NCI-H2107 (cell line): ENCODE measurements at places on chromosomes 11 and 22.

DNA sequence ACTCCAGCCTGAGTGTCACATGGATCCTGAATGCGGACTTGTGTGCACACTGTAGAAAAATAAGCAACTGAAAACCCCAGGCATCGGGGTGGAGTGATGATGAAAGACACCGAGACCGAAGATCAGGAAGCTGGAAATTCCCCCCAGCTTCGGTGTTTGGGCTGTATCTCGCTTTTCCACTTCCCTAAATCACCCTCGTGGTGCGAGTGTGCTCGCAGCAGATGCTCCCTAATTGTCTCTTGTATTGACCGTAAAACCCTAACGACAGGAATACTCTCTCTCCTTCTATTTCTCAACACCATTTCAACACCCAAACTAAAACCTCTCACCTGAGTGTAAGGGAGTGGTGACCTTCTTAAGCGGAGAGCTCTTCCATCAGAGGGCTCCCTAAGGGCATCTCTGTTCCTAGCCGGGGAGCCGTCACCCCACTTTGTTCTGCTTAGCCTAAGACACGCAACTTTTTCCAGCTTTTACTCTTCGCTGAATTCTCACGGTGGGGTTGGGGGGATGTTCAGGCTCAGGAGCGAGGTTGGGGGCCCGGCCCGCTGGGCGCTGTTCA lies 635 bp upstream of the GRK3 start:
- no peak for DNase-seq

DNA sequence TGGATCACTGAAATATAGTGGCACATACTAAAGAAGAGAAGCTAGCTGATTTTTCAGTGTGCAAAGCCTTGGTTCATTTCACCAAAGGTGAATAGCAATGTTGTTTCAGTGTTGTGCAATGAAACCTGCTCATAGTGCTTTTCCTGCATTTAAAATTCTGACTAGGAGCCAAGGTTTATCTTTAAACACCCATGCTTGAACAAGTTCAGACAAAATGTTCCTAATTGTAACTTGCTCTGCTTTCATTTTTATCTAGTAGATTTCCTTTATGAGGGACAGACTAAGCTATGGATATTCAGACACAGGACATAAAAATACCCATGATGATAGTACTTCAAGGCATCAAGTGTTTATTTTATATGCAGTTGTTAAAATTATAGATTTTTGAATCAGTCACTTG lies 47.7 kb downstream of the BBOX1 start:
- no peak for DNase-seq

DNA sequence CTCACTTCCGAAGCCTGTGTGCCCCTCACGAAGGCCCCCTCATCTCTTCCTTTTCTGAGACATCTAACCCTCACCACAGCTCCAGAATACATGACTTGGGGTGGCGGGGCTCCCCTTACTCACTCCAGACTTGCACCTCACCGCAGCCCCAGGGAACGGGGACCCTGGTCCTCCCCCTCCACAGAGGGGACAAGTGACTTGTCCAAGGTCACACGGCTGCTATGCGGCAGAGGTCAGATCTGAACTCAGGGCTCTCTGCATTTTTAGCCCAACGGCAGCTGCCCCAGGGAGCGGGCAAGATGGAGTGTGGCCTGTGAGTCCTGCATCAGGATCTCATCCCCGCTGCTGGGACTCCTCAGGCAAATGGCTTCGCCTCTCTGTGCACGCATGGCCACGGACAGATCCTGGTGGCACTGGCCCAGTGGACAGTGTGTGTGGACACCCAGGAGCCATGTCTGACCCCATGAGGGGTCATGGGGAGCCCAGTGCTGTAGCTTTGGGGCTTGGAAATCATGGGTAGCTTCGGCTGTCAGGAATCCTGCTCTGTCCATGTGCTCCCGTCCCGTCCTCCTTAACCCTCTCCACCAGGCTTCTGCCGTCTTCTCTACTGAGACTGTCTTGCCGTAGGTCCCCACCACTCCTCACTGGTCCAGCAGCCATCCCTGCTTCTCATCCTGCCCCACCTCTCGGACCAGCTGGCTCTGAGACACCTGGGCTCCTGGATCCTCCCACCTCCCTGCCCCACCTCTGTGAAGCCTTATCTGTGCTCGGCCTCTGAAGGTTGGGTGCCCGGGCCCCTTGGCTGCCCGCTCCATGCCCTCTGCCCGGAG lies 48.0 kb upstream of the CARS1 start:
- no peak for DNase-seq

DNA sequence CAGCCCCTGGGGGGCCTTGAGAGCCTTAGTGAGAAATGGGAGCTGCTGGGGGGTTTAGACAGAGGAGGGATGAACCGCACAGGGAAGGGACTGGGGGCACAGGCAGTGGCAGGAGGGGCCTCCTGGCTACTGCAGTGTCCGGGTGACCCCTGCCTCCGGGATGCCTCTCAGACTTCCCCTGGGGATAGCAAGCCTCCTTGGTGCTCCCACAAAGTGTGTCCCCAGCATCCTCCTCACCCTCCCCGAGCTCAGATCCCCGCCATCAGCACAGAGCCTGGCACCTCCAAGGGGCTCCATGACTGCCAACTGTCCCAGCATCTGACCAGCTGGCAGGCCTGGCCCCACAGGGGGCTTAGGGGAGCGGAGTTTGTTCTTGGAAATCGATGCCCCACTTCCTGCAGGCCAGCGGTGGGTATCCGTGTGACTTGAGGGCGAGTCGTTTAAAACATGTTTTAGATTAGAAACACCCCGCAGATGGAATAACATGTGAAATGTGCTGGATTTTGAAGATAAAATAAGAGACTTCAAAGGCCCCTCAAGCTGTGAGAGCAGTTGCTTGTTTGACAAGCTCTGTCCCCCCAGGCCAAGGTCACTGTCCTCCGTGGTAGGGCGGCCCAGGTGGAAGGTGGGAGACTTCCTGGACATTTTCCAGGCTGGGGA lies 13.5 kb upstream of the FLRT1 start:
- DNase-seq, result no peak

DNA sequence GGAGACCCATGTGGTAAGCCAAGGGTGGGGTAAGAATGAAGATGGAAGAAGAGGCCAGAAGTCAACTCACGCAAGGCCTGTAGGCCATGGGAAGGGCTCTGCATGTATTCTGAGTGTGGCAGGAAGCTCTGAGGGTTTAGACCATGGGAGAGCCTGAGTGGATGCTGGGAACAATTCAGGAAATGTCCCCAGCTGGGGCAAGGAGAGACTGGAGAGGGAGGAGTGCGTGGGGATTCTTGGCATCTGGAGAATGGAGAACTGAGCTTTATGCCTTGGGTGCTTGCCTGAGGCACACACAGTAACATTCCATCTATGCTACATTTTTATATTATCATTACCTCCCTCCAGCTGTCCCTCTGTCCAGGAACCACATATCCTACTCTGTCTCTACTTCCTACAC lies 50.4 kb upstream of the CD82 start:
- DNase-seq, result no peak

GRCh38 chr11:35584321-35584720 lies 33.9 kb upstream of the FJX1 start:
- DNase-seq, result no peak

DNA sequence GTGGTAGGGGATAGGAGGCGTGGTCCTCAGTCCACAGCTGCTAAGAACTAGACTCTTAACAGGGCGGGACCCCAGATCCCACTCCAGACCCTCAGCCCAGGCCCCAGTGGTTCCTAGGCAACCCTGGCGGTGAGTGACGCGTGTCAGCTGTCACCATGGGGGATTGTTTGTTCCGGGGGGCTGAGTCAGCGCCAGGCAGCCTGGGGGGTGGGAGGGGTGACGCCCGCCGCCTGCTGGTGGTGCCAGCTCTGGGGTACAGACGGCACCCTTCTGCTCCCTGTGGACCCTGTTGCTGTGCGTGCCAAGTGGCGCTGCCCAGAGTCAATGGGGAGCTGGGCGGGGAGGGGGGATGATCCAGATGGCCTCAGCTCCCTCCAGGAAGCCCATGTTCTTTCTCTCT lies 2.5 kb downstream of the CNIH2 start:
- no peak for DNase-seq

DNA sequence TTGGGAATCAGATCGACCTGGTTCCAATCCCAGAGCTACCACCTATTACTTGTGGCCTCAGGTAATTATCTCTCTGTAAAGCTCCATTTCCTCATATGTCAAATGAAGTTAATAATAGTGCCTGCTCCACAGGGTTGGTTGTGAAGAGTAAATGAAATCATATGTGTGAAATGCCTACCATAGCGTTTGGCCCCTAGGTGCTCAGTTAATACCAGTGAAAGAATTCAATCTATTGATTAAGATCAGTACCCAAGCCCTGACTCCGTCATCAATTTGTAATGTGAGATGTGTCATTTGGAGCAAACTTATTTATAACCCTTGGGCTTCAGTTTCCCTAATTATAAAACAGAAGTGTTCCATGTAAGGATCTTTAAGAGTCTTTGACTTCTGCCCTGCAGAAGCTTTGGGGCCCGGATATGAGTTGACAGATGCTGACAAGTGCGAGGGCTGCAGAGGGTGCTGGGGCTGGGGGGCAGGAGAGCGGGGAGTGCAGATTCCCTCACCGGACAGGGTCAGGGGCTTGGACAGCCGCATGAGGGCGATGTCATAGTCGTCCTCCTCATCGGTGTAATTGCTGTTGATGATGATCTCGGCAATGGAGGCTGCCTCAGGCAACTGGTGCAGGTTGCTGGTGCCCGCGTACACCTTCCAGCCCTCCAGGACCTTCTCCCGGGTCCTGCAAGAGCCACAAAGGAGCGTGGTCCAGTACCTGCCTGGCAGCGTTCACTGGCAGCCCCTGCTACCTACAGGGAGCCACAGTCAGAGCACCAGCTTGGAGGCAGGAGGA lies 20.9 kb downstream of the TMPRSS13 start:
- no peak for DNase-seq

GRCh38 chr22:38132136-38132535 lies 21.7 kb upstream of the BAIAP2L2 start:
- no peak for DNase-seq

DNA sequence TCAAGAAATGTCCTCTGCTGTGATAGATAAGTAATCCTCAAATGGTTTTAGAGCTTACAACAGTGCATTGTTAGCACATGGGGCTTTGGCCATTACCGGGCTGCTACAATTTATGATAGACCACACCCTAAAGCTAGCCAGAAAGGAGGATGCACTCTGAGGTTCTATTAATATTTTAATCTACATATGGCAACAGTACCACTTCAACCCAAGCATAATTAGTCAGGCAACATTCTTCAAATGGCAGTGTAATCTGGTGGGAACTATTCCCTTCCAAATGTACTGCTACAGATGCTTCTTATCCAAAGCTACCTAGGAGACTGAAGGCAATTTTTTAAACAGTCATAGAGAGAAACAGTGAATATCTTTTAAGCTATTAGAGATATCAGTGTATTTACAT lies 697.6 kb downstream of the KCNA4 start:
- no peak for DNase-seq

- no peak for DNase-seq
These were observed 35.4 kb upstream of the AMOTL1 start for GRCh38 chr11:94732617-94733281.

GRCh38 chr11:27381238-27381666 lies 18.2 kb upstream of the CCDC34 start:
- no peak for DNase-seq

DNA sequence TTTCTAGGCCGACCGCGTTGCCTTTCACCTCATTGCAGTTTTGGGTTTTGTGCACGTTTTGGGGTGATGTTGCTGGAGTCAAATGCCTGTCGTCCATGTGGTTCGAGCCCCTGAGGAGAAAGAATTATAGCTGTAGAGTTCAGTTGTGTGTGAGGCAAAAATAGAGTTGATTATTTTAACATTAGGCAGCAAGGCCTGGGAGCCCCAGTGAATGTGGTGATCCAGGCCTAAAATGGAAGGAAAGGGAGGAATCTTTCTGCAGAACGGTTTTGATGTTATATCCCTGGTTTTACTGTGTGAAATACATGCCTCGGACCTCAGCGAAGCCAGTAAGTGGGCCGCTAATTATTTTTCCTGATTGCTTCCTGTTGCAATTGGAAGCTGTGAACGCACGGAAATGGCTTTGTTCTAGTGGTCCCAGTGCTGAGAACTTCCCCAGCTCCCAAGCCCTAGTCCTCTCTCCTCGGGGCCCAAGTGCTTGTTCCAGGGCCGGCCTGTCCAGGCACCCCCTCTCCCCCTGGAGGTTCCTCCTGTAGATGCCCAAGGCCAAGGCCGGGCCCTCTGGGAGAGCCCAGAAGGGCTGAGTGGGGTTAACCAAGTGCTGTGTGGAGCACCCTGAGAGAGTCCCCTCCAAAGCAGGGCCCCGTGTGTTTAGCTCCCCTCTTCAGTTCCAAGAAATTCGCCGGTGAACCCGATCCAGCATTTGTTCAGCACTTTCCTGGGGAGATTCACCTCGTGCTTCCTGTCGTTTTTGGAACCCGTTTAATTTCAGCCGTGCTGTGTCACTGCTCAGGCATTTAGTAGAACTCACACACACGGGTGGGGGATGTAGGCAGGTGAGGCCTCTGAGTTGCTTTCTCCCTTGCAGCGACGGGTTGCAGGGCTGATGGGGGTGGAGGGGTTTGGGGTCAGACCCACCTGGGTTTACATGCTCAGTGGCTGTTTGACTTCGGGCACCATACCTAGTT lies 2.1 kb downstream of the LRP5 start:
- no peak for DNase-seq

DNA sequence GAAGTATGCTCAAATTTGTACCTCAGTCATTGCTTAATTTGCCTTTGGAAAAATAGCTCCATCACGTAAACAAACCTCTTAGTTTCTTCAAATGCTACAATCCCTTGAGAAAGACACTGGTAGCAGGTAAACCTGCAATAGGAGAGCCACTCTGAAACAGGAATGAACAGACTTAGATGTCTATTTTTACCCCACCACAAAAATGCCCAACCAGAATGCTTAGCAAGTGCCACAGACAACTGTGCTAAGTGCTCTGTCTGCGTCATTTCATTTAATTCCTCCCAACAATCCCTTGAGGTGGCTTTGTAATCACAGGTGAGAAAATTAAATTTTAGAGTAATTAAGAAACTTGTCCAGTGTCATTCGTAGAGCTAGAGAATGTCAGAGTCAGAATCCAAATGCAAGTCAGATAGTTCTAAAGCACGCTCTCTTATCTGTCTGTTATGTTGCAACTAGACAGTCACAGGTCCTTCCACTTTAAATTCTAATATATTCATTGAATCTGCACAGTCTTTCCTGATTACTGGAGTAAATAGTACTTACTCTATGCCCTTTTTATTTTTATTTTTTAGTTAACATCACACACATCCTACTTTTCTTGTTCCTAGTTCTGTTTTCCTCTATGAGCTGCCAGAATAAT lies 89.0 kb upstream of the GRIA4 start:
- no peak for DNase-seq

- DNase-seq, result no peak
These were observed 260.0 kb upstream of the CADM1 start for GRCh38 chr11:115764176-115764575.
